ENCODE measurements at places on chromosomes 3 and 15.

DNA sequence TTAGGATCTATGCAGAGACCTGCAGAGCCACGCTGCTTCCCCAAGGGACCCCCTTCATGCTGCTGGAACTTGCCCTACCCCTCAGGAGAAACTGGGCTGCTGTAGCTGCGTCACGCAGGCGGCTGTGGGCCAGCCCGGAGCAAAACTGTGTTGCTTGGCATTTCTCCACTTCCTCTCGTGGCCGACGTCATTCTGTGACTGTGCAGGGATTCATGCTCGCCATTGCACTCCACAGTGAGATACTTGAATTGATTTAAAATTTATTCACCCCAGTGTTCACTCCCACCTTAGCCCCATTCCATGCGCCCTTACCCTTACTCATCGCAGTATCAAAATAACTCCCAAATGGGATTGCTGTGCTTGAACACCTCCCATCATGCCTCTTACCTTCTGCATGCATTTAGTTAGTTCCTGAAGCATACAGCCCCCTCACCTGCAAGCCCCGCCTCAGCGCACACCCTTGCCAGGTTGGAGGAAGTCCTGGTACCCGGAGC is 45.7 kb downstream of the TMEM44 start:
- DNase-seq: no peak

GRCh38 chr3:70571696-70572095 is 259.3 kb upstream of the MDFIC2 start:
- no peak for DNase-seq

DNA sequence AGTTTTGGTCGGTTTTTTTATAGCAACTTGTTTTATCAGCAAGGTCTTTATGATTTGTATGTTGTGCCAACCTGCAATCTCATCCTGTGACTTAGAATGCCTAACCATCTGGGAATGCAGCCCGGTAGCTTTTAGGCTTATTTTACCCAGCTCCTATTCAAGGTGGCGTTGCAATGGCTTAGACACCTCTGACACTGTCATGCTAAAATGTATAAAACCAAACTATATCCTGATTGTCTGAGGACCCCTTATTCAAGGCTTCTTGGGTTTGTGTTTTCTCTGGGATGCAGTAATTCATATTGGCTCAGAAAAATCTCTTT is 209.0 kb upstream of the ALCAM start:
- DNase-seq: no peak

DNA sequence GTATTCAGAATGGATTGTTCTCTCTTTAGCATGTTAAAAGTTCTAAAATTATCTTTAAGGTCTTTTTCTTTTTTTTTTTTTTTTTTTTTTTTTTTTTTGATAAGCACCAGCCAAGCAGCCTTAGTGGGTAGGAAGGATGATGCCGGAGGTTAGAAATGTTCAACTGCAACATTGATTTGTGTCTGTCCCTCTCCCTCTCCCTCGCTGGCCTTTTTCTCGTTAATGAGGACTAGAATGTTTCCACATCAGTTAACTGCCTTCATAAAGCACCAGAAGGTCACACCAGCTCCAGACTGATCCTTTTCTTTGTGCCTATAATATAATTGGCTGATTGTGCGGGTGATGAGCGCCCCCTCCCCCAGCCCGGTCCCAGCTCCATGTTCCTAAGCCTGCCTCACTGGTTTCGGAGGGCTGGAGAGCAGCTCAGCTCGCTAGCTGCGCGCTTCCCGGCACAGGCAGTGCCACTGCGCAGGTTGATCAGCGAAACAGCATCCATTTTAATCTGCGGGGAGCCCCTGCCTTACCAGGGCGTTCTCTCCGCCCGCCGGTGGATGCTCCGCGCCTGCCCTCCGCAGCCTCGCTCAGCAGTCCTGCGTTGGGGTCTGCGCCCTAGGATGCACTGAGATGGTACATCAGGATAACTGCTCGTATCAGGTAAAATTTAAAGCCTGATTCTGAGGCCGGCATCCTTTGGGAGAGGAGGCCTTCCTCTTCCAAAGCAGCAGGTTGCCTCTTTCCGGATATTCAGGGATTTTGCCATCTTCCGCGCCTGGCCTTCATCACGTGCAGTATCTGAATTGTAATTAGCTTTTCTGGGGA is 148.9 kb upstream of the IL12A start:
- DNase-seq: no peak

DNA sequence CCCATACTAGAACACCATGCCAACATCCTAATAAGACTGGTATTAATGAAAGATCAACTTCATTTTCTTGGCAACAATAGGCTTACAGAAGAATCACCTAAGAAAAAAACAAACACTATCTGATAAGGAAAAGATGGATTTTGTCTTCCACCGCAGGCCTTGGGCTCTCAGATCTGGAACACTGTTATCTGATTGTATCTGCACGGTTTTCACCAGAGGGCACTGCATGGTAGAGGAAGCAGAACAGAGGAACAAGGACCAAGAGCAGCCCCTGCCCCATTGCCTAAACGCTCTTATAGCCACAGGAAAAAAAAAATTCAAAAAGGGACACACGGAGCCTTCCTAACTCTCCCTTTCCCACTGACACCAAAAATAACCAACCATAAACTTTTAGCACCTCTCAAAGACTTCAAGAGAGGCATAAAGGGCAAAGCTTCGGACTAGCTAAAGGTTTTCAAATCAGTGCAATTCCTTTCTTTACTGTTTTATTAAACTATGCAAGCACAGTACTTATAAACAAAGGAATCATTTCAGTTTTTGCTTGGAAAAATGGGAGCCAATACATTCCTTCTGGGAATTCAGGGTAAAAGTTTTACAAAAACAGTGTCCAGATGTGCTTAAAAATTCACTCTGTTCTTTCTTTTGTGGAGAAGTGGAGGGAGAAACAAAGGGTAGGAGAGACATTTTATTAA is 23.3 kb downstream of the IL17RD start:
- no peak for DNase-seq

- no peak for DNase-seq
These were observed 56.5 kb downstream of the FMN1 start for GRCh38 chr15:33138000-33138399.

DNA sequence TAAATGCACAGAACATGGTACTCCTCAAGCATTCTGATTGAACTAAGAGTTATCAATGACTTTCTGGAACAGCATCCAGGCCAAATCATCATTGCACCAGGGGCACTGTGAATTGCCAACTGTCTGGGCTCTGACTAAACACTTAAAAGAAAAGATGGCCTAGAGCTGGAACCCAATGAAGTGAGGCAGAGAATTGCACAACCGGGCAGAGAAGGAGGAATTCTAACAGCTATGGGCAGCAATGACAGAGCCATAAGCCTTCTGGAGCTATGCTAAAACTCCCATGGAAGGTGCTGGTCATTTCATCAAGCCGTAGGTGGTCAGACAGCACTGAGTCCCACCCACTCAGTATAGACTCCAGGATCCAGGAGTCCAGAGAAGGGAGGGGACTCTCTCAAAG is 48.1 kb upstream of the OXTR start:
- DNase-seq: no peak

- DNase-seq: no peak
These were observed 165.3 kb downstream of the GOLIM4 start for GRCh38 chr3:167930453-167930852.

DNA sequence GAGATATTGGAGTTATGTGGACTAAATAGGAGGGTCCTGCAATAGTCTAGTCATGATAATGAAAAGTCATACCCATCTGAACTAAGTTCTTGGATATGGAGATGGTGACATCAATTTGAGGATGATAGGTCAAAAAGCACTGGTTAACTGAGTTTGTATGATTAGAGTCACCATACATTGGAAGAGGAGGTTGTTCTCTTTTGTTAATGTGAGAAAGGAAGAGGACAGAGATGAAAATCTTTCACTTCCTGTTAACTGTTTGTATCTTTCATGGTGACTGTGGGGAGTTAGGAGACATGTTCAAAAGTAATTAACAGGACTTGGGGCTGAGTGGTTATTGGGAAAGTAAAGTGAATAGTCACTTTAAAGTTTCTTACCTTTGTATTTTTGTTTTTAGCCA is 11.1 kb downstream of the TMEM62 start:
- no peak for DNase-seq

DNA sequence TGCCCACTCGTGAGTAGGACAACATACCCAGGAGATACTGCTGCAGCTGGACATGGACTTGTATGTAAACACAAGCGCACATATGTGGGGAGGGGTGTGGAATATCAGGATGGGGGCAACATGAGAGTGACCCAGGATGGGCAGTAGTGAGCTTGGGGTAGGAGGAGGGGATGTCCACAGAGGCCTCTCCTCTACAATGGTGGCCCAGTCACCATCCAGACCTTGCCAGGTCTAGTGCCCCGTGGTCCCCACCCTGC is 266 bp upstream of the ZBTB47 start:
- DNase-seq: no peak

GRCh38 chr3:99250272-99250671 is 348.8 kb upstream of the DCBLD2 start:
- DNase-seq: no peak

DNA sequence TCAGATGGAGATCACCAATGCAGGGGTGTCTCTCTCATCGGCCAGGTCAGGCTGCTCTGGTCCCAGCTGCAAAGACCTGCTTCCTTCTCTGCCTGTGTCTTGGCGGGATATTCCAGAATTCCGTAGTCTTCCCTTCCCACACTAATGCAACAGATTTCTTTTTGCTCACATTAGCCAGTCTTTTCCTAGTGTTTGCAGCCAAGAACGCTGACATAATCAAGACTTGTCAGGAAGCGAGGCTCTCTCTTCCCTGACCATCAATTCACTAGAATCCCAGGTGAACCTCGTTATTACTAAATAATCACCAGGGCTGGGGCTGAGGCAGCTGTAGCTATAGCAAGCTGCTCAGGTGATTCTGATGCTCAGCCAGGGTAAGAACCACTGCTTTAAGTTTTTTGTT is 43.2 kb upstream of the ACKR4 start:
- no peak for DNase-seq

- DNase-seq: no peak
These were observed 100.6 kb downstream of the KLHL25 start for GRCh38 chr15:85694091-85694490.

DNA sequence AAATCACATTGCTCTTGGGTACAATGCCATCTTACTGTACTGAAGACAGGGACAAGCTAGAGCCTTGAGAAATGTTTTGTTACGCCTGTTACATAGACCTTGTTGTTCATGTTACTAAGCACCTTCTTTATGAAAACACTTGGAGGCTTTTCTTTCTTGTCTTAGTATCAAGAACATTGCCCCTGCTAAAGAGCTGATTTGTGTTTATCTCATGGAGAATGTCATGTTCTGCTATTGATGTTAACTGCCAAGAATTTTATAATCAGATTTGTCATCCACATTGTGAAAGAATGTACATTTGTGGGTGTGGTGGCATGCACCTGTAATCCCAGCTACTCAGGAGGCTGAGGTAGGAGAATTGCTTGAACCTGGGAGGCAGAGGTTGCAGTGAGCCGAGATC is 431.3 kb upstream of the MDFIC2 start:
- no peak for DNase-seq

GRCh38 chr3:27034255-27034654 is 334.9 kb downstream of the NEK10 start:
- DNase-seq: no peak

DNA sequence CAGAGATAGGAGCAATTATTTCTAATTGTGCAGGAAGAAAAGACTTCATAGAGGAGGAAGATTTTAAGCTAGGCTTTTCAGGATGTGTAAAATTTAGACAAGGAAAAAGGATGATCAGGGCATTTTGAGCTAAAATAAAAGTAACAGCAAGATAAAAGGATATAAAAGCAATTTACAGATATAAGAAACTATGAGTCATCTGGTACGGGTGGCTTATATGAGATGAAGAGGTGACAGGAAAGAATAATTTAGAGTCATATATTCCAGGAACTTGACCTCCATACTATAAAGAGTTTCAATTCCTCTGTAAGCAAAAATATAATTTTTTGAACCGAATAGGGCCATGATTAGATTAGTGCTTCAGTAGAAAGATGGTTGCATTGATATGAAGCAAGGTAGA is 273.7 kb downstream of the RBMS3 start:
- DNase-seq: no peak

DNA sequence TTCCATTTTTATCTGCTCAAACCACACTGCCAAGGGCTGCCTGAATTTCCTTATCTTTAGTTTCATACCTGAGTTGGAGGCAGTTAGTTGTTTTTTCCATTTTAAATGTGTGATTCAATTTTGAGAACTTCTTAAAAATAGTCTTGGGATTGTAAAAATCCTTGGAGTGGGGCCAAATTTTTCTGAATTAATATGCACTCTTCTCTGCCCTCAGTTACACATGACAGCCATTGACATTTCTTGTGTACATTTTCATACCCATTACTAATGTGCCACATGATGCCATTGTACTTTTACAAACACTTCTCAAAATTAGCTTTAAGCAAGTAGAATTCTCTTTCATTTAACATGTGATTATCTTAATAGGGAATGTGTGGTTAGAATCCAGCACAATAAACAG is 141.7 kb downstream of the C3orf38 start:
- no peak for DNase-seq

- no peak for DNase-seq
These were observed 18.6 kb downstream of the TMEM266 start for GRCh38 chr15:76078285-76078877.

GRCh38 chr15:90762109-90762508 is 45.0 kb downstream of the BLM start:
- DNase-seq: no peak

GRCh38 chr3:52093756-52094545 is 37.6 kb upstream of the DUSP7 start:
- DNase-seq: no peak

- no peak for DNase-seq
These were observed 70.2 kb upstream of the ST3GAL6 start for GRCh38 chr3:98692787-98693473.

- DNase-seq: no peak
These were observed 61.2 kb upstream of the STRIT1 start for GRCh38 chr3:155354658-155355057.

GRCh38 chr3:59515966-59516365 is 466.1 kb upstream of the CFAP20DC start:
- DNase-seq: no peak

DNA sequence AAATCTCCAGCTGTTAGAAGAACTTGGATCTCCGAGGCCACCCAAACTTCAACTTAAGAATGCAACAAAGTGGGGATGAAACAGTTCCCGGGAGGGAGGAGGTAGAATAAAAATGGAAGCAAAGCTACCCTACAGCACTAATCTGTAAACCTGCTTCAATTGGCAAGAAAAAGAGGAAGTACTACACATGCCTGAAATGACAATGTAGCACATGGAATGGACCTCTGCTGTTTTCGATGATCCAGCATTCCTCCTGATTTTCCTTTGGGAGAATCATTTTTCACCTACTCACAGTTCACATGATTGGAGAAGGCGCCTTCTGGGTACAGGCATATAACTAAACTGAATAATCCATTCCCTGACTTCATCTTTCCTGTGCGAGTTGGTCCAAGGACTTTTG is 1081.5 kb downstream of the FHIT start:
- no peak for DNase-seq

DNA sequence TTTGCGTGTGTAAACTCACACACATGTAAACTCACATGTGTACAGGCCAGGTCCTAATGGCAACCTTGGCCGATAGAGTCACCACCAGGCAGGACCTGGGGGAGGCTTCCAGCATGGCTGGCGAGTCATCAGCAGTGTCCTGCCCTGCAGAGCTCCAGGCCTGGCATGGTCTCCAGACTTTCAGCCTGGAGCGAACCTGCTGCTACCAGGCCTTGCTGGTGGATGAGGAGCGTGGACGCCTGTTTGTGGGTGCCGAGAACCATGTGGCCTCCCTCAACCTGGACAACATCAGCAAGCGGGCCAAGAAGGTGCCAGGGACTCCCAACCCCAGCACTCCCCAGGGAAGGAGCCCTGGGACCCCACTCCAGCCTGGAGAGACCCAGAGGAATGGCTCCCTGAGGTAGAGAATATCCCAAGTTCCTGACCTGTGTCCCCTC is 1.0 kb downstream of the SEMA3B start:
- no peak for DNase-seq

GRCh38 chr3:153338487-153338886 is 176.5 kb downstream of the RAP2B start:
- DNase-seq: no peak
